Activated CD4-positive, alpha-beta T cell treated with anti-CD3 and anti-CD28 coated beads for 36 hours (primary cell): ENCODE measurements at places on chromosomes 5 and 9. TPM values are rescaled to one million over a fixed set of nuclear protein-coding genes. Genes with fewer than 3 reads are reported as not detected.

Gene SLC23A1
- 0.43 TPM for total RNA-seq

Gene CER1
- total RNA-seq: not detected

Gene PCDHGB3
- total RNA-seq: not detected

Gene GRIN1
- 0.14 TPM for total RNA-seq

Gene CDH9
- total RNA-seq: not detected

Gene FXN
- 23.2 TPM for total RNA-seq

Gene FAM78A
- total RNA-seq: 52.3 TPM

Gene AGGF1
- total RNA-seq: 25.5 TPM

Gene SLC34A3
- total RNA-seq: not detected

Gene ZNF454
- total RNA-seq: not detected

DNA sequence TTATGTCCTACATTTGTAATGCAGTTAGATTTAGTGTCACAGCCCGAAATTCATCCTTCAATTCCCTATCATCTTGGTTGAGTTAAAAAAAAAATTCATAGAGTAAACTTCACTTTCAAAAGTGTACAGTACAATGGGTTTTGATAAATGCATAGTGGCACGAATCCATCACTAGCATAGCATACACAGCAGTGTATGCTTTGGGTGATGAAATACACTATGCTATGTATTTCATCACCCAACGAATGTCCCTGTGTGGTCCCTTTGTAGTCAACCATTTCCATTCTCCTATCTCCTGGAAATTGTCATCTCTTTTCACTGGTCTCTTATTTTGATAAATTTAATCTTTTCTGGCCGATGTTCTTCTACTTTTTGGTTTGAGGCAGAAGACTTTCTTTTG lies 129.4 kb upstream of the BASP1 start:
- no peak for DNase-seq

DNA sequence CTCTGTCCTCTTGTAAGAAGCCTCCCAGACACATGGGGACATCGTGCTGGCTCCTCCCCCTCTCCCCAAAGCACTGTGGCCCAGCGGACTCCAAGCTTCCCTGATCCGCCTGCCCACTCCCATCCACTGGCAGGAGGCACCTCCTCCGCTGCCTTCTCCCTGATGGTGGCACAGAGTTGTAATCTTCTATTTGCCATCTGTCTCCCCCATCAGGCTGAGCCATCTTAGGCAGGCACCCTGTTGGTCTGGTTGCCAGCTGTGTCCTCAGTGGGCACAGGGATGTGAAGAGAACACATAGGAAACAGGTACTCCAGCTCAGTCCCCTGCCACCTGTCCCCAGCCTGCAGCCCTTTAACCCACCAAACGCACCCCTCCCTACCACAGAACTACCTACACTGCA lies 5.4 kb upstream of the ZDHHC12 start:
- no peak for DNase-seq

DNA sequence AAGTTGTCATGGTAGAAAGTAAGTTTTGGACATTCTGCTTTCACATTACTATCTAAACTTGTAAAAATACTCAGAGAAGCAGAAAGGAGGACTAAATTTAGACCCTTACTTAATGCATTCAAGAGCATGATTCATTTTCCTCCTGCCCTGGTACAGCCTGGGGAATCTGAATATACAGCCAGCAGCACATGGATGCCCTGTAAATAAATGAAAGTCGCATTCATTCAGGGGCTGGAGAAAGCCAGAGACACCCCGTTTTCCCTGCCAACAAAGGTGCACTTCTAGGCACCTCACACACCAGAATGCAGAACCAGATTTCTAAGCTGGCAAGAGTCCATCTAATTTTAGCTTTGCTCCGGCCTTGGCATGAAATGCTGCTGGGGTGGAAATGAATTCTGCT lies 172.7 kb upstream of the KLF9 start:
- no peak for DNase-seq

- DNase-seq: no peak
Measured at GRCh38 chr5:148659641-148660345, 5.5 kb upstream of the HTR4 start.
